ENCODE measurements at places on chromosomes 5 and 9. TPM values are rescaled to one million over a fixed set of nuclear protein-coding genes. Genes with fewer than 3 reads are reported as not detected.

Gene KIAA0825
- total RNA-seq, result 0.60 TPM

Gene PRRC2B
- 55.4 TPM for total RNA-seq

Gene RFX3
- 1.6 TPM for total RNA-seq

Gene SOHLH1
- total RNA-seq, result 0.05 TPM

Gene GRM6
- total RNA-seq, result not detected

Gene SOX30
- not detected for total RNA-seq

Gene CYFIP2
- total RNA-seq, result 19.2 TPM

Gene ZNF608
- total RNA-seq, result 0.81 TPM

Gene ALDH7A1
- total RNA-seq, result 74.9 TPM

Gene C9
- not detected for total RNA-seq

Gene PCDHB5
- 1.3 TPM for total RNA-seq

Gene BHMT2
- total RNA-seq, result not detected

Measured in A549 treated with AZD2906 at 1 μM for 4 hours (cell line).